ENCODE measurements at places on chromosomes 13 and 19. TPM values are rescaled to one million over a fixed set of nuclear protein-coding genes. Genes with fewer than 3 reads are reported as not detected.

DNA sequence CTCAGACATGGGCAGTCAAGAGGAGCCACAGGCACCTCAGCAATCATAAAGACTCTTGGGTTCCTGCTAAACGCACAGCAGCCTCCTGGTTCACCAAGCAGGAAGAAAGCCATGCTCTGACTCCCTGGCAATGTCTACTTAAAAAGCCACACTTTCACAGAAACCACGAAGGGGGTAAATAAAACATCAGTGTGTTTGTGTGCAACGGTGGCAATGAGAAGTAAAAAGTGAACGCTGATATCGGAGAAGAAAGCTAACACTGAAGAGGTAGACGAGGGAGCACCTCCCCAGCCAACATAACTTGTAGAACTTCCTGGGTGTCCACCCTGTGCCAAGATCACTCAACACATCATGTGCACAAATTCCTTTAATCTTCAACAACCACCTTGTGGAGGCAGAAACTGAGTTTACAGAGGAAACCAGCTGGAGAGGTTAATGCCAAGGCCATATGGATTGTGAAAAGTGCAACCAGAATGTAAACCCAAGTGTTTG is 30.2 kb downstream of the HSPH1 start:
- H3K27me3 ChIP-seq = no peaks in the 10 kb centered on the region
- H3K27ac ChIP-seq = no peak overlapping the region
- H3K4me1 ChIP-seq = no peaks in the 10 kb centered on the region
- H3K4me3 ChIP-seq = no peak overlapping the region
- H3K36me3 ChIP-seq = peaks cover 10% of the 10 kb centered on the region
- no peak for DNase-seq

GRCh38 chr13:84745051-84745551 is 862.8 kb upstream of the SLITRK1 start:
- H3K4me3 ChIP-seq = no peak overlapping the region
- H3K27ac ChIP-seq = no peak overlapping the region
- no peak for DNase-seq
- no peaks in the 10 kb centered on the region for H3K27me3 ChIP-seq

- DNase-seq = no peak
- no peak overlapping the region for H3K27ac ChIP-seq
- no peaks in the 10 kb centered on the region for H3K36me3 ChIP-seq
These were observed 172.7 kb downstream of the KLF5 start for GRCh38 chr13:73231471-73231870.

DNA sequence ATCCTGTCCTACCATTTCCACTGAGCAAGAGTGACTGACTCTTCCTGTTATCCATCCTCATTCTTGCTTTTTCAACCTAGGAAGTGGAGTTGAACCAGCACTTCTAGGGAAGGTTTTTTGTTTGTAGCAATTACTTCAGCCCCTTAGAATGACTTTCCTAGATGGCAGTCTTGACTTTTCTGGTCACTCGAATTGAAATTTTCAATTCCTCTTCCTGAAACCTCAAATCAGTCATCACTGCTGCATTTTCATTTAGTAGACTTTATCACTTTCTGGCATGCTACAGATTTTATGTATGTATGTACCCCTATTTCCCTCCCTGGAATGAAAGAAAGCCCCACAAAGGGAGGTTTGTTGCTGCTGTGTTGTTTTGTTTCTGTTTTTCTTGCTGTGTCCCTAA is 915.9 kb downstream of the PCDH17 start:
- DNase-seq = no peak
- H3K4me3 ChIP-seq = no peak overlapping the region
- H3K36me3 ChIP-seq = no peaks in the 10 kb centered on the region
- no peaks in the 10 kb centered on the region for H3K27me3 ChIP-seq

DNA sequence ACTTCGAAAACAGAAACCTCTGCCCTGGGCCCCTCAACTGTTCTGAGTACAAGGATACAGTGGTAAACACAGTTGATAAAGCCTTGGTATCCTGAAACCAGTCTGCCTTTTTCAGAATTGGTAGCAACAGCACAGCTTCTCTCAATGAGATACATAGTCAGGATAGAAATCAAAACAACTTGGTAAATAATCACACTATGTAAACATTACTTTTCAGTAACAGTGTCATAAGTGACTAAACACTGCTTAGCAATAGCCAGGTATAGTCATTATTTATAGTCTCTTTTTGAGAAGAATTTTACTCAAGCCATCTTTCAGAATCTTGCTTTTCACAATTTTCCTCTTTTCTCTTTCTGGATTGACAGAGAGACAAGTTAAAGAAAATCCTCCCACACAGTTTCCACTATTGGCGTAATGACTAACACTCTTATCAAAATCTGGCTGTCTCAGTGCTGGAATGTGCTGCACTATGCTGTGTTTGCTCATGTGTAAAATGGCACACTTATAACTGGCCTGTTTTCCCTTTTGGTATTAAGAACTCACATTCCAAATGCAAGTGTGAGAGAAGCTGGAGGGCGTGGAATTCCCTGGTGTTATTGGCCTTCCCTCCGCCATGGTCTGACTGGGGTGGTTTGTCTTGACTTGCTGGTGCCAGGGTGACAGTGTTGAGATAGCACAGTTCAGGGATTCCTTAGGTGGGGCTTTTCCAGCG is 368.8 kb downstream of the TDRD3 start:
- H3K4me1 ChIP-seq = no peaks in the 10 kb centered on the region
- H3K27ac ChIP-seq = no peak overlapping the region
- no peaks in the 10 kb centered on the region for H3K27me3 ChIP-seq
- H3K36me3 ChIP-seq = no peaks in the 10 kb centered on the region
- DNase-seq = no peak
- no peak overlapping the region for H3K4me3 ChIP-seq

- H3K27ac ChIP-seq = no peak overlapping the region
- no peak for DNase-seq
- H3K4me1 ChIP-seq = peaks cover 3% of the 10 kb centered on the region
- H3K4me3 ChIP-seq = no peak overlapping the region
- H3K36me3 ChIP-seq = no peaks in the 10 kb centered on the region
These were observed 21.2 kb downstream of the INSR start for GRCh38 chr19:7272856-7273578.

DNA sequence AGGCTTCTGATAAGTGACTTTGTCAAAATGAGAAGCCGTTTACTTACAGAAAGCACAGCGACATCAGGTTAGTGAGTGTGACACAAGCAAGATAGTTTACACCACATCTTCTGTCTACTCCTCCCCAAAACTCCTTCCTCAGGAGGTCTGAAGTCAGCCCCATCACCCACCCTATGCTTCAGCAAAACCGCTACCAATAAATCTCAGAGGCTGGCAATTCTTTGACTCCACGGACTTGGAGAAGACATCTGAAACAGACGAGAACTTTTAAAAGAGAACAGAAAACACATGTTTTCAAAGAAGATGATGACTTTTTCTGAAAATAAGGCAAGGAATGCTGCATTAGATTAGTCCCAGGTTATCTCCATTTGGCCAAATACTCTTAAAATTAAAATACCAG is 261.1 kb downstream of the TBC1D4 start:
- H3K27ac ChIP-seq = no peak overlapping the region
- H3K27me3 ChIP-seq = no peaks in the 10 kb centered on the region
- no peaks in the 10 kb centered on the region for H3K4me1 ChIP-seq
- no peaks in the 10 kb centered on the region for H3K36me3 ChIP-seq
- DNase-seq = no peak

DNA sequence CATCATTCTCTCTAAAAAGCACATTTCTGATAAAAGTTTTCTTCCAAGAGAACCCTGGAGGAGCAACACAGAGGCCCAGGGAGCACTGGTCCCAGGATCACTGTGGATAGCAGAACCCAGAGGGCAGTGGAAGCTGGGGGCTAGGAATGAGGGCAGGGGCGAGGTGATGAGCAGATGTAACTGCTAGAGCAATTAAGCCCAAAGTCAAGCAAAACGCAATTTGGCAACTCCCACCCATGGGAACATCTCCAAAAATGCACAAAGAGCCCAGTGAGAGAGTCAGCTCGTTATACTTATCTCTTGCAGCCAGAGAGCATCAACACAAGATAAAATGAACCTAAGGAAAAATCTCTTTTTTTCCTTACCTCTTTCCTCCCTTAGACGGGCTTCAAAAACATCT is 284.2 kb downstream of the TBC1D4 start:
- H3K4me3 ChIP-seq = no peak overlapping the region
- no peak overlapping the region for H3K27ac ChIP-seq
- no peaks in the 10 kb centered on the region for H3K36me3 ChIP-seq
- H3K4me1 ChIP-seq = peaks cover 24% of the 10 kb centered on the region
- DNase-seq = no peak

DNA sequence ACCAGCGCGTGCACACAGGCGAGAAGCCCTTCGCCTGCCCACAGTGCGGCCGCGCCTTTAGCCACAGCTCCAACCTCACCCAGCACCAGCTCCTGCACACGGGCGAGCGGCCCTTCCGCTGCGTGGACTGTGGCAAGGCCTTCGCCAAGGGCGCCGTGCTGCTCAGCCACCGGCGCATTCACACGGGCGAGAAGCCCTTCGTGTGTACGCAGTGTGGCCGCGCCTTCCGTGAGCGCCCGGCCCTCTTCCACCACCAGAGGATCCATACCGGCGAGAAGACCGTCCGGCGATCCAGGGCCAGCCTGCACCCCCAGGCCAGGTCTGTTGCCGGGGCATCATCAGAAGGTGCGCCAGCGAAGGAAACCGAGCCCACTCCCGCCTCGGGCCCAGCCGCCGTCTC is 4.4 kb upstream of the ZNF446 start:
- H3K4me1 ChIP-seq = peaks cover 16% of the 10 kb centered on the region
- no peak overlapping the region for H3K4me3 ChIP-seq
- H3K27ac ChIP-seq = no peak overlapping the region
- H3K27me3 ChIP-seq = no peaks in the 10 kb centered on the region
- H3K36me3 ChIP-seq = peaks cover 30% of the 10 kb centered on the region
- no peak for DNase-seq

- no peak for DNase-seq
- no peaks in the 10 kb centered on the region for H3K27me3 ChIP-seq
These were observed 18.8 kb downstream of the UBE2L5 start for GRCh38 chr13:30440910-30441703.

DNA sequence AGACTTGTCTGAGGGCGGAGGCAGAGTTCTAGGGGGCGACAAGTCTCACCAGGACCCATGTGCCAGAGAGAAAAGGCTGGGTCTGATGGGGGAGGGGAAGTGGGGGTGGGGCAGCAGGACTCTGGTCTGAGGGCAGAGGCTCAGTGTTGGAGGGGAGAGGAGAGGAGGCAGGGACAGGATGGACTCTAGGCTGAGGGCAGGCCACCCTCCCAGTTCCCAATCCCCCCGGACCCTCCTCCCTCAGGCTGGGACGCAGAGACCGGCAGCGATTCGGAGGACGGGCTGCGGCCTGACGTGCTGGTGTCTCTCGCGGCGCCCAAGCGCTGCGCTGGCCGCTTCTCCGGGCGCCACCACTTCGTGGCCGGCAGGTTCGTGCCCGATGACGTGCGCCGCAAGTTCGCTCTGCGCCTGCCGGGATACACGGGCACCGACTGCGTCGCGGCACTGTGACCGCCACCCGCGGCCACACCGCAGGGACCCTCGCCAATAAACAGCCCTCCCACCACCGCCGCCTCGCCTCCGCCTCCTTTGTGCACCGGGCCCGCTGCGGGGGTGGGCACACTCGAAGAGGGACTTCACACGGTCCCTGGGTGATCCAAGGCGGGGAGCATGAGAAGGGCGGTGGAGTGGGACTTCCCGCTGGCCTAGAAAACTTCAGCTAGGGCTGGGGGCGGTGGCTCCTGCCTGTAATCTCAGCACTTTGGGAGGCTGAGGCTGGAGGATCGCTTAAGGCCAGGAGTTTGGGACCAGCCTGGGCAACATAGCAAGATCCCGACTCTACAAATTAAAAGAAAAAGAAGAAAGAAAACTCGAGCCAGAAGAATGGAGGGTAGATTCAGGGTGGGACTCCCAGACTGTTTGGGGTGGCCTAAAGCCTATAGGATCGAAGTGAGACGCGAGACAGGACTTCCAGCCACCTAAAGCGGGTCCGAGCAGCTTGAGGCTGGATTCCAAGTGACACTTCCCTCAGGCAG is 703 bp upstream of the CILP2 start:
- no peak overlapping the region for H3K27ac ChIP-seq
- H3K36me3 ChIP-seq = no peaks in the 10 kb centered on the region
- DNase-seq = no peak

- H3K4me1 ChIP-seq = no peaks in the 10 kb centered on the region
- DNase-seq = no peak
- H3K27ac ChIP-seq = no peak overlapping the region
- no peaks in the 10 kb centered on the region for H3K36me3 ChIP-seq
These were observed 167.6 kb downstream of the PTPRS start for GRCh38 chr19:5172859-5173630.

DNA sequence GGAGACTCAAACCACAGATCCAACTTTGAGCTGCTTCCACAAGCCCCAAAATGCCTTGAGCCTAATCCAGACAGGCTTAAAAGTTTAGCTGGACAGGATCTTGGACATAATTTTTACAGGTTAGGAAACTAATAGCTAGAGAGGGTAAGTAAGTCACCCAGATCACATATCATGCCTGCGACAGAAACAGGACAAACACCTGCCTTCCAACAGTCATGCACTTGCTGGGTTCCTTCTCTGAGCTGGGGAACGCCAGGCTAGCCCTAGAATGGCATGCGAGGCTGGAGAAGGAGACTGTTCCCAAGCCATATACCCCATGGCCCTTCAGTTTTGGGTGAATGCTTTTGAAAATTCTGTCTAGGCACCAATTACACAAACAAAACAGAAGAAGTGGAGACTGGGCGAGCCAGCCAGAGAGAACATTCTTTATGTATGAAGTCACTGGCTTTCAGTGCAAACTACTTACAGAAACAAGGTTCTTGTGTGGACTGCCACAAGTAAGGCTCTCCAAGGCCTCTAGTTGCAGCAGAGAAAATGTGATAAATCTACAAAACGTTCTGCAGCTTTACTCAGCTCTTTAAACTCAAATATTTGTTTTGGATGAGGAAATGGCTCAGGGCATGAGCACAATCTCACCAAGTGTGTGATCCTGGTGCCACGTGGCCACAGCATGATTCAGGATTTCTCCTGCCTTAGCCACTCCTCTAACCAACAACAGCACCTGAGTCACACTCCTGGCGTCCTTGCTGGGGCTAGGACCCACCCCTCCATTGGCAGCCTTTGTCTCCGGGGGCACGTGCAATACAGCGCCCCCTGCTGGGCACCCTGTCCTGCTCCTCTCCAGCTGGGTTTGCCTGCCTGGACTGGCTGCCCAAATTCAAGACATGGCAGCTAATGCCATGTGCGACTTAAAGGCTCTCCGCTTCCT is 73.4 kb upstream of the UBL3 start:
- H3K27ac ChIP-seq = peak overlapping the region; percentile 49
- peaks cover 26% of the 10 kb centered on the region for H3K4me1 ChIP-seq
- H3K27me3 ChIP-seq = no peaks in the 10 kb centered on the region
- peak; percentile 16 for DNase-seq

CDX2 gene
- not detected for total RNA-seq

IRGC gene
- total RNA-seq = not detected

KLK6 gene
- total RNA-seq = not detected

ITGBL1 gene
- 0.61 TPM for total RNA-seq
